ENCODE measurements at places on chromosomes 7 and 10. TPM values are rescaled to one million over a fixed set of nuclear protein-coding genes. Genes with fewer than 3 reads are reported as not detected.

SVOPL gene
- polyA plus RNA-seq: 1.6 TPM

DNA sequence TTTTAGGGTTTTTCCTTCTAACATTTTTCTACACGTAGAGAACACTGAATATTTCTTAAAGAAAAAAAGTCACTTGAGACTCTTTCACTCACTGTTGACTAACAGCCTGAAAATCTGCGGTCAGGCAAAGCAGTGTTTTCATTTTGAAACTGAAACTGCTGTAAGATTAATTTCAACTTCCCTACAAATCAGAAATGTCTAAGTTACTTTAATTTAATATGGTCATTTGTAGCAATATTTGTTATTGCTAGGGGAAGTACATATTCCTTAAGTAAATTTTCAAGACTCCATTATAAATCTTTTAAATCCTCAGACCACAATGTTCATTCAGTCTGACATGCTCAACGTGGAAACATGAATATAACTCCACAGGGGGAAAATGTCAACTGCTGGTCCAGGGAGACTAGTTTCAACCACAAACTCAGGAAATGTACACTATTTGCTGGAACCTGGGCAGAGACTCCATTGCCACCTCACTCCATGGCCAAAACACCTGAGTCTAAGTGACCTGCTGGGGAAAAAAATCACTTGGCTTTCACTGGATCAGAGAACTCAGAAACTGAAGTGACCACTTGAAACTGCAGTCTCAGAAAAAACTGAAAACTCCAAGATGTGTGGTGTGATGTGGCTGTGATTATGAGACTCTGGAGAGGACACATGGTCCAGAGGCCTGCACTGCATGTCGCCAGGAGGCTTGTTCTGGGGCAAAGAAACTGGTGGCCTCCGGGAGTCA, 161.2 kb downstream of the TAX1BP1 start:
- DNase-seq: no peak

- peak; percentile 29 for DNase-seq
Observed at GRCh38 chr7:151694828-151695580, 175.3 kb upstream of the RHEB start.

DNA sequence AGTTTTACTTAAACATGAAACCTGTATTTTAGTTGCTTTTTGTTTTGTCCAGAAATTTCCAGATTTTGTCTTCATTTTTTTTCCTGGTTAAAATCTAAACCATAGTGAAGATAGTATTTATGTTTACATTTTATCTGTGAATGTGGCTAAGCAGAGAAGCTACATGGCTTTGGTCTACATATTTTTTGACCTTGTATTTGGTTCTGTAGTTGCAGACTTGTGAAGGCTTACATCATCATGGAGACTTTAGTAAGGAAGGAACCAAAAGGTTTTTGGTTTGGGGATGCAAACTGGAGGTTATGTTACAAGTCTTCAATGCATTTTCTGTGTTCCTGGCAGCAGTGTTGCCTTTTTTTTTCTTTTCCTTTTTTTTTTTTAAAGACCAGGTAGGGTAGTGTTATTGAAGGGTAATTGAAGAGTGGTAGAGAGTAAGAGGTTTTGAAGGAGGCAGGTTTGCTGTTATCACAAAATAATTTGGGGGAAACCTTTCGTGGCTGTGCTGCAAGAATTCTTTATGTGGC, 30.9 kb upstream of the VDAC2 start:
- no peak for DNase-seq

- no peak for DNase-seq
Observed at GRCh38 chr10:74987339-74988053, 124.0 kb upstream of the SAMD8 start.

GRCh38 chr10:98186681-98187080, 52.2 kb downstream of the R3HCC1L start:
- no peak for DNase-seq

- DNase-seq: no peak
Observed at GRCh38 chr10:18666810-18667209, 7.6 kb downstream of the ARL5B start.

DNA sequence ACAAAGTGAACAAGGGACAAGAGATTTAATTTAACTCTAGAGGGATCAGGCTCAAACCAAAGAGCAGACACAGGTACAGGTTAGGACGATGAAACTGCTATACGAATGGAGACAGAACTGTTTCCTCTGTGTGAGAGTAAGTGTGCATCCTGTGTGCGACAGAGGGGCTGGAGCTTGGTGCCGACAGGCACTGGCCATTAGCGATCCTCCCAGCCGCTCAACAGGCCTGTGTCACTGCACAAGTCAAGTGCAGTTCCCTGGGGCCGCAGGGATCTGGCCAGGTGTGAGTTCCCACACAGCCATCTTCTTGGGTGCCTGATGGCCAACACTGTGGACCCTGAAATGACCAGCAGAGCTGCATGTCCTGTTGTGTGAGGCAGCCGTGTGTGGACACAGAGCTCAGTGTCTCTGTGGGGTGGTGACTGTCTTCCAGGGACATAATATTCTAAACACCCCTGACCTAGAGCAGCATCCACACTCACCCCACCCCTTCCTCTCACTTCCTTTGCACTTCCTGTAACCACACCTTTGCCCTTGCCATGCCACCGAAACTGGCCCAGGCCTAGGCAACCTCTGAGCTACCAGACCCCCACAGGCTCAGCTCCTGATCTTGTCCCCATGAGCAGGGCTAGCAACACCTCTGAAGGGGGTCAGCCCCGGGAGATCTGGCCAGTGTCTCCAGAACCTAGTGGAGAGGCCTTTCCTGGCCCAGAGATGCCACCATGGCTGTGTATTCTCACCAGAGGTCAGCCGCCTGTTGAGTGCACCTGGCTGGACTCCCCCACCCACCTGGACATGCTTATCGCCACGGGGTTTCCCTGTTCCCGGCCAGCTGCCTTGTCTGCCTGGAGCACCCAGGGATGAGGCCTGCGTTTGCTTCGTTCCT, 11.7 kb upstream of the TBRG4 start:
- no peak for DNase-seq

PTPN20 gene
- 2.5 TPM for polyA plus RNA-seq

DNA sequence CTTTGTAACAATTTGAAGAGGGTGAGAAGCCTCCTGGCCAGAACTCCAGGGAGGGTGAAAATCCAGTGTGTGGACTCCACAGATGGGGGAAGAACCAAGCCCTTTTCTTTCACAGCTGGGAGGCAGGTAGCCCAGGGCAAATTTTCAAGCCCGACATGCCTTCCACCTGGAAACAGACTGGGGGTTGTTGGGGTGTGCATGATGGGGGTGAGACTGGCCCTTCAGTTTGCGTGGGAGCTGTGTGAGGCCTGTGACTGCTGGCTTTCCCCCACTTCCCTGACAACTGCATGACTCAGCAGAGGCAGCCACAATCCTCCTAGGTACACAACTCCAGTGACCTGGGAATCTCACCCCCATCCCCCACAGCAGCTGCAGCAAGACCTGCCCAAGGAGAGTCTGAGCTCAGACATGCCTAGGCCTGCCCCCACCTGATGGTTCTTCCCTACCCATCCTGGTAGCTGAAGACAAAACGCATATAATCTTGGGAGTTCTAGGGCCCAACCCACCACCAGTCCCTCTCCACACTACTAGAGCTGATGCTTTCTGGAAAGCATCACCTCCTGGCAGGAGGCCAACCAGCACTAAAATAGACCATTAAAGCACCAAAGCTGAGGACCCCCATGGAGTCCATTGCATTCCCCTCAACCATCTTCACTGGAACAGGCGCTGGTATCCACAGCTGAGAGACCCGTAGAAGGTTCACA, 445.4 kb downstream of the TFEC start:
- DNase-seq: no peak

DNA sequence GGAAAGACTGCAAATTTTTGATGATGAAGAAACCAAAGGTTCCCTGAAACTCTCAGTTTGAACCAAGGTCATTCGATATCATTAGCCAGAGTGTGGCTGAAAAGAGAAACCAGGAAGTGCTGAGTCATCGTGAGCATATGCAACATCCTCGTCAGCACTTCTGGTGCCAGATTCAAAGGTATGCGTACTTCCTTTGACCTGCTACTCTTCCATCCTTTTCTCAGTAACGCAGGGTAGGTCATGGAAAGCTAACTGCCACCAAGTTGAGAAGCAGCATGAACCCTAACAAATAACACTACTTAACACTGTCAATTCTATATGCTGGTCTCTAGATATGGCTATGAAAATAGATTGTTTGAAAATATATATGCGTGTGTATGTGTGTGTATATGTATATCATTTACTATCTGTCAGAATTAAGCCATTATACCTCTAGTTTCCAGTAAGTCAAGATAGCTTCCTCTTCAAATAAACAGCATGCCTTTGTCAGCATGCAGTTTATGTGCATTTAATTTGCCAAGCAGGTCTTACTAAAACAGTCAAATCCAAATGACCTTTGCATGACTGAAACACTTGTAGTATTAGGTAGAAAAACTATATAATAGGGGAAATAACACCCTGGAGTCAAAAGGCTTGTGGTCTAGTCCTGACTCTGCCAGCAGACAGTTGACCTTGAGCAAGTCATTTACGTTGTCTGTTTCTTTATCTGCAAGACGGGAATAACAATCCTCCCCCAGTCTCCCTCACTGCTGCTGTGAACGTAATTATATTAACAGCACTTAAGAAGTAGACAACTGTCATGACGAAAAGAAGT, 26.4 kb downstream of the CDK6 start:
- DNase-seq: peak; percentile 70

DNA sequence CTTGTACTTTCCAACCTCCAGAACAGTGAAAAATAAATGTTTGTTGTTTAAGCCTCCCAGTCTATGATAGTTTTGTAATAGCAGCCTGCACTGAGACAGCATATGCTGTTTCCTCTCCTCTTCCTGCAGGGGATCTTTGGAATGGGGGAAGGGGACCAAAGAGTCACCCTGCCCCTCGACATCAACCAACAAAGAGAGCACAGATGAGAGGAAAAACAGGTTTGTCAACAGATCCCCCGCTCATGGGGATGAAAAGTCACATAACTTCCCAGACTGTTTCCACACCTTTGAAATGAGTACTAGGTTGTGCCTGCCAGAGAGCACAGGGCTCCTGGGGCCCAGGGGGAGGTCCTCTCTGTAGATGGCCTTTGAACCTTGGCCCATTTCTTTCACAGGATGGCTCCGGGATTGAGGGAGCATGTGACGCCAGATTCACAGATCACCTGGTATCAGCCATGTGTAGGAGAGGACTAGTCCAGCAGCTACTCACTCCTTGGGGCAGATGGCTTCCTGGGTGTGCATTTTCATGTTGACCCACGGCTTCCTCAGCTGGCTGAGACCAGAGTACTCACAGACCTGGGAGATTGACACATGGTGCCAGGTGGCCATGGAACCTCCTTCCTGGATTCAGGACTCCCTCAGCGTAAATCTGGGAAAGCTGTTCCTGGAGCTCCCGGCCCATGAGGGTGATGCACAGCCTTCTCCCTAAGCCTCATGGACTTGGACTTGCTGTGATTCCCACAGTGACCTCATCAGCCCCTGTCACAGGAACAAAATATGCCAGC, 125.6 kb downstream of the CXCL12 start:
- DNase-seq: no peak

AMPH gene
- 11.4 TPM for polyA plus RNA-seq

GRCh38 chr10:23884670-23885069, 324.3 kb upstream of the KIAA1217 start:
- no peak for DNase-seq

DNA sequence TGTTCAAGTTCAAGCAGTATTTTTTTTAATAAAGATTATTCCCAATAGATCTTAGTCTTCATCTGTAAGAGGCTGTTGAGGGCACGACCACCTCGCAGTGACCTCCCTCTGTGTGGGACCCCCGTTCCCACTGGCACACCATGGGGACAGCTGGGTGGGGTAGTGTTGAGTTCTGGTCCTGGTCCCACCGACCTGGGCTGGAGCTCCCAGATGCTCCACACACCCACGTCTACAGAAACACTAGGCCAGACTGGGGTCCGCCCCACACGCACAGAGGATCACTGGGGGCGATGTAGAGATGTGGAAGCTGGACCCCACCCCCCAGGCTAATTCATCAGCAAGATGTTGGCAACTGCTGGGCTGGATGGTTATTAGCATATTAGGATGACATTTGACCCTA, 623.6 kb downstream of the PTPRN2 start:
- DNase-seq: no peak

DNA sequence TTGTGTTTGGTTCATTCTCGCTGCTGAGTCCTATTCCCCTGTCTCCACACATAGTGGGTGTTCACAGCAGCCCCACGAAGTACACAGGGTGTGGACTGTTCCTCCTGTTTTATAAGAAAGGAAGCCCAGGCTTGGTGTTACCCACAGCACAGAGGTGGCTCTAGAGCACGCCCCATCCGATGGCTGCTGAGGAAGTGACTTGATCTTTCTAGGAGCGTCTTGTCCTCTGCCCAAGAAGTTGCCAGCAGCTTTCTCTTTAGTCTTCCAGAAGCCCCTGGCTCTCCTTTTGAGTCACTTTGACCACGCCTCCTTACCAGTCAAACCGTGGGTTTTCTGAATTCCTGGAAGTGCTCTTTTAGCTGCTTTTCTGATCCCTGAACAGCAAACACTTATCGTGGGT, 94.0 kb downstream of the GRK5 start:
- no peak for DNase-seq

GRCh38 chr7:415646-416525, 103.8 kb downstream of the PDGFA start:
- DNase-seq: no peak

GRCh38 chr10:115514895-115515294, 421.7 kb downstream of the ATRNL1 start:
- DNase-seq: no peak

CCL24 gene
- polyA plus RNA-seq: 0.55 TPM

DNA sequence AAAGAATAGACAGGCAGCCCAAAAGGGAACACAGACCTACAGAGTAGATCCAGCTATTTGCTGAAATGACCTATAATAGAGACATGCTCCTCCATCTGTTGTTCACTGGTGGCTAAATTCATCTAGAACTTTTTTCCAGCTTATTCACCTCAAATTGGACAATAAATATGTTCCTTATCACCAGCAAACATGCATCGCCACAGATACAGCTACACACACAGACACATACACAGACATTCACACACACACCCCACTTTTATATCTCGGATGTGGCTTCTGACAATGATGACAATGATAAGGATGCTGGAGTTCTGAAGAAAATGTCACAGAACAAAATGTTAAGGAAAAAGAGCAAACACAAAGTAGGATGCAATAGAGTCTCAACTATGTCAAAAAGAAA, 175.4 kb downstream of the LSM5 start:
- no peak for DNase-seq

DNA sequence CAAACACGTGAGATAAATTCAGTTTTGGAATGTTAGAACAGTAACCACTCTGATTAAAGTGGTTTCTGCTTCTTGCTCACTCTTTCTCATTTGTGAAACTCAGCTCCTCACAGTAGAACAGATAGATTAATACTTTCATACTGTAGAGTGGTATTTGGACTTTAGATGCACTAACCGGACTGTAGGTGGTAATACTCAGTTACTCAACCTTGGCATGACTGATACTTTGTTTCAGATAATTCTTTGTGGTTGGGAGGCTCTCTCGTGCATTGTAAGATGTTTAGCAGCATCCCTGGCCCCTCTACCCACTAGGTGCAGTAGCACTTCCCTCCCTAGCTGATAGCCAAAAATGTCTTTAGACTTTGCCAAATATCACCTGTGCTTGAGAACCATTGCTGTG, 37.6 kb downstream of the MCU start:
- no peak for DNase-seq
